ENCODE measurements at places on chromosomes 5 and 9. TPM values are rescaled to one million over a fixed set of nuclear protein-coding genes. Genes with fewer than 3 reads are reported as not detected.

NUTM2F gene
- not detected for total RNA-seq

SGTB gene
- 7.6 TPM for total RNA-seq

HDAC3 gene
- total RNA-seq: 92.4 TPM

DNA sequence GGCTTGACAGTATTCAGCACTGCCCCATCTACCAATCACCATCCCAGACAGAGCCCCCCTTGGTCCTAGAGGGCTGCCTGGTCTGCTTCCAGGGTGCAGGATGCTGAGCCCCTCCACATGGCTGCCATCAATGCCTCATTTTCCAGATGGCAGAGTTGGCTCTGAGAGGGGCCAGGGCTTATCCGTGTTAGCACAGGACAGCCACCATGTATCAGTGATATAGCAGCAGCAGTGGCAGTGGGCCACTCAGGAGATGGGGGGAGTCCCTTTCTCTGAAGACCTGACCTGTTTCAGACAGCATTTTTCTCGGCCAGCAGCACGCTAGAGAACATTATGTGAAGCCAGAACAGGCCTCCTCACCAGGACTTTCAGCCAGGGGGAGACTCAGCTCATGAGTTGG, 1.6 kb upstream of the SMIM32 start:
- no peak for DNase-seq

- DNase-seq: no peak
Observed at GRCh38 chr5:137791387-137791786, 37.2 kb upstream of the HNRNPA0 start.

GRCh38 chr5:31680528-31680927, 41.6 kb downstream of the PDZD2 start:
- no peak for DNase-seq

GRCh38 chr9:79940919-79941318, 369.2 kb downstream of the TLE4 start:
- no peak for DNase-seq

DNA sequence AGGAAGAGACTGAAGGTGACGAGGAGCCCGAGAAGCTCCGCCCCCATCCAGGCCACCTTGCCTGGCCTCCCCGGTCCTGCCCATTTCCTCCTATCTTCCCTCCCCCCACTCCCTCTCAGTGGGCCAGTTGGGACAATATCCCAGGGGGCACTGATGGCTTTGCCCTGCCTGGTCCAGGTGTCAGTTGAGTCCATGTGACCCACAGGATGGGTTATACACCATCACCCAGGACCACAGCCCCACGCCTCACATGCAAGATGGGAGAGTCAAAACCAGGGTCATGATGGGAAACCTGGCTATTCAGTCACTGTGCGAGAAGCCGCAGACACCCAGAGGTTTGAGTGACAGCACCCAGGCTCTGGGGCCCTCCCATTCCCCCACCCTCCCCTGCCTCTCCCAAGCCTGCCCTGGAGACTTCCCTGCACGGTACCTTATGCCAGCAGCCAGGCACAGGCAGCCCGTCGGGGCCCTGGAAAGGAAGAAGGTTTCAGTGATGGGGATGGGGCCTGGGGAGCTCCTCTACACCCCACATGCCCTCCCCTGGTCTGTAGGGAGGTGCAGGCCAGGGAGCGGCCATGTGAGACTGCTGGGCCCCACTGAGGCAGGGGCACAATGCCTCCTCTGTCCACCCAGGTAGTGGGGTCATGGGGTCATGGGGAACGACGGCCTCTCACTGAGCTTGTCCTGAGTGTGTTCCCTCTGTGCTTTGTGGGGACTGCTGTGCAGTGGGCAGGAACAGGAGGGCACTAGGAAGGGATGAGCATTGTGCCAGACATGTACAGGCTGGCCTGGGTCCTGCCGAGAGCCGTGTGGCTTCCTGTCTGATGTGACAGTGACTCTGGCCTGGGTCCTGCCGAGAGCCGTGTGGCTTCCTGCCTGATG, 6.3 kb upstream of the PHYKPL start:
- DNase-seq: no peak

DNA sequence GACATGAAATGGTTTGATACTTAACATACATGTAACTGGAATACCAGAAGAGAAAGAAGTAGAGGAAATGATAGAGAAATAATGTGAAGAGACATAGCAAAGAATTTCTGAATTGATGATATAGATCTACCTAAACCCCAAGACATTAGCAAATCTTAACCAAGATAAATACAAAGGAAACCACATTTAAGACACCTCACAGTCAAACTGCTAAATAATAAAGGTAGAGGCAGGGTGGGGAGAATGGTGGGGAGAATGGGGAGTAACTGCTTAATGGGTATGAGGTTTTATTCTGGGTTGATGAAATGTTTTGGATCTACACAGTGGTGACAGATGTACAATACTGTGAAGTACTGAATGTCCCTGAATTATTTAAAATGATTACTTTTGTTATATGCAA, 17.5 kb downstream of the CARNMT1 start:
- no peak for DNase-seq

DNA sequence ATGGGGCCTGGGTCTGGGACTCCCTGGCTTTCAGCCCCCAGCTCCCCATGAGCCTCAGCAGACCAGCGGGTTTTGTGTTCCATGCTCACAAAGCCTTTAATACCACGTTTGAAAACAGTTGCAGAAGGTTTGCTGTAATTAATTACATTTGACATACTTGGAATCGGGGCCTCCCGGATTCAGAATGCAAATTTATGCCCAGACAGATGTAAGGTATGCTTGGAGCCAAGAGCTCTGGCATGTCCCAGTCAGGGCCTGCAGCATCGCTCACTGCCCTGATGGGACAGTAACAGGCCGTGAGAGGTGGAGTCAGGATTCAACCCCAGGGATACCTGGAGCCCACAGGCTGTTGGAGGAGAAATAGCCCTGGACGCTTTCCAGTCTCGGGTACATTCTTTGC, 12.2 kb downstream of the ZNF618 start:
- no peak for DNase-seq

DNA sequence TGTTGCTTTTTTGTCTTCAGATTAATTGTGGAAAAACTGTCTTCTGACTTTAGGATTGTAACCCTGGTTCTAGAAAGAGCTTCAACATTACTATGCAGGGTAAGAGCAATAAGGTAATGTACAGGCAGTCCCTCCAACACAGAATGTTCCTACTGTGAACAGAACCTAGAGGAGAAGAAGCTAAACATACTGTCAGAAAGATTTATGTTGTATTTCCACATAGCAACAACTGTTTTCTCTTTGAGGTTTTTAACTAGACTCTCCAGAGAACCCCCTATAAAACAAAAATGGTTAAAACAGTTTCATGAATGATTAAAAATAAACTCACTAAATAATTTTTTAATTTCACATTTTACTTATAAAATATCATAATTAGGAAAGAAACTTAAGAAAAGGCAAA, 64.3 kb upstream of the NAA35 start:
- DNase-seq: no peak

GRCh38 chr5:179820127-179820482, 600 bp upstream of the SQSTM1 start:
- no peak for DNase-seq

- no peak for DNase-seq
Observed at GRCh38 chr5:142817949-142818431, 47.8 kb downstream of the ARHGAP26 start.

- DNase-seq: no peak
Observed at GRCh38 chr5:158513490-158514318, 586.0 kb downstream of the EBF1 start.

Measured in activated T-helper 2 cell treated with anti-CD3 and anti-CD28 coated beads, Interferon-gamma antibody, Interleukin-2, Interleukin-4, amounts not matched to agents 10 μg/mL and 5 μg/mL and 100 μg/mL, durations not matched to agents 14 hours and 24 hours and 36 hours (primary cell).